GM13976 (cell line): ENCODE measurements at places on chromosomes 5 and 9.

GRCh38 chr5:139443831-139444453 lies 4.6 kb upstream of the DNAJC18 start:
- DNase-seq: no peak

DNA sequence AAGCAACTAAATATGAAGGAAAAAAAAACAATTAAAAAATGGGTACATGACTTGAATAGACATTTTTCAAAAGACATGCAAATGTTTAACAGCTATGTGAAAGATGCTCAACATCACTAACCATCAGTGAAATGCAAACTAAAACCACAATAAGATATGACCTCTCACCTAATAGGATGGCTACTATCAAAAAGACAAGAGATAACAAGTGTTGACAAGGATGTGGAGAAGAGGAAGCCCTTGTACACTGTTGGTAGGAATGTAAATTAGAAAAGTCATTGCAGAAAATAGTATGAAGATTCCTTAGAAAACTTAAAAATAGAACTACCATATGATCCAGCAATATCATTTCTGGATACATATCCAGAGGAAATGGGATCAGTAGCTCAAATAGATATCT lies 324.7 kb upstream of the TLE4 start:
- DNase-seq: no peak

DNA sequence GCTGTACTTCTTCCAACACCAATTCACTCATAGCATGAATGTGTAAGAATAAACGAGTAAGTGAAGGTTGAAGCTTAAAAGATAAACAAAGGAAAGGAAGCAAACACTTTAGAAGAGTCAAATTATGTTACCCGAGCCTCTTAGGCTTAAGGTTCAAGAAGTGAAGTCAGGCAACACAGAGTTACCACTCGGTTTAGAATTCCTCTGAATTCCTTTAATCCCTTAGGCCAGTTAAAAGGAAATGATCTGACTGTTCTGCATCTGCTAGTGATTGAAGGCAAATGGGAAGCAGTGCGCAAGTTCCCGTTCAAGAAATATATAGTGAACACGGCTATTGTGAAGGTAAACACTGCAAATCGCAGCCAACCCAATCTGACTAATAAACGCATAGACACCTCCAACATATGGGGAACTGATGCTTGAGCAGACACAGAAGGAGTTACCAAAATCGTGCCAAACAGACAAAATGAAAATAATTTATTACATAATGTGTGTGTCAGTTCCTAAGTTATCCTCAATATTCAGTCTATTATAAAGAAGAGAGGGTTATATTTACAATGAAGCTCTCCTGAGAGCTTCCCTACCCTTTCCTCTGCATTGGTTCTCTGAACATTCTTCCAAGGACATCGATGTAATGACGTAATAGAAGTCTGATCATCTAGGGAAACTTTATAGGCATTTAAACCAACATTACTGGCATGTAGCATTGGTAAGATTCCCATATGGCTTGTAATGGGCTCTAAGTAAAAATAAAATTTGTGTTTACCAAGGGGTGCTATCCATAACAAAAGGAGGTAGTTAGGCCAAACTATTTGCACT lies 837.1 kb upstream of the ZNF608 start:
- no peak for DNase-seq

GRCh38 chr5:18761801-18762200 lies 1127.5 kb downstream of the TAF11L14 start:
- peak; percentile 7 for DNase-seq

- no peak for DNase-seq
Measured at GRCh38 chr5:33995865-33996264, 11.4 kb upstream of the SLC45A2 start.

GRCh38 chr5:9557696-9558095 lies 11.8 kb upstream of the SEMA5A start:
- no peak for DNase-seq

DNA sequence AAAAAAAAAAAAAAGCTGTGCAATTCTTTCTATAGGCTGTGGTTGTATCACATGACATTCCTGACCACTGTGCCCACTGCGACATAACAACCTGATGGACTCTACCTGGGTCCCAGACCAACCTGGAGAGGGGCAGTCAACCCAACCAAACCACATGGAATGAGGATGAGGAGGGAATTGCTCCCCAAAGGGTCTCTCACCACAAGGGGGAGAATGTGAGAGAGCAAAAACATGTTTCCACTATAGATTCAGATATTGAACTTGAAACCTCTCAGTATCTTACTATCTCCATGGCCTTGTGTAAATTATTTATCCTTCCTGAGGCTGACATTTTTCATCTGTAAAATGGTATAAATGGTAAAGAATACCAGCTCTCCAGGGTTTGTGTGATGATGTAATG lies 66.9 kb upstream of the SV2C start:
- DNase-seq: no peak

DNA sequence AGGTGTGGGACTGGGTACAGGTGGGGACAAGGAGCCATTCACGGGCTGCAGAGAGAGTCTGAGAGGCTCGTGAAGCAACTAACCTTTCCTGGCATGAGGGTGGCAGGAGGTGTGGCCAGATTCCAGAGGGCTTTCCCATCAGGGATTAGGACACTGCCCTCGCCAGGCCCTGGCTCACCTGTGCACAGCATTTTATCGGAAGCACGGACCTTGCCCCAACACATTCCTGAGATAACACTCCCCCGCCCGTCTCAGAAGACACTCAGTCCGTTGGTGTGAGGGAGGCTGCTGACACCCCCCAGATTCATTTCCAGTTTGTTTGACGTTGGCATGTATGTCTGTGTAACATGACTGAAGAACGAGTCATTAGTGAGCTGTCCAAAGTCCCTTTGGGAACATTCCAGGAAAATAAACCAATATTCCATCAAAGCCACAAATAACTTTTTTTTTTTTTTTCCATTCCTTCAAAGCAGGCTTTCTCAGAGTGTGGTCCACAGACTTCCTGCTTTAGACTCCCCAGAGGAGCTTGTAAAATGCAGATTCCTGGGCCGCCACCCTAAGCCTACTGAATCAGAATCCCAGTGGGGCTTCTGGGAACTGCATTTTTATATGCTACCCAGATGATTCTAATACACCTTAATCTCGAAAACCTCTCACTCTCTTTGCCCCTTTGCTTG lies 23.4 kb downstream of the WWC1 start:
- no peak for DNase-seq

DNA sequence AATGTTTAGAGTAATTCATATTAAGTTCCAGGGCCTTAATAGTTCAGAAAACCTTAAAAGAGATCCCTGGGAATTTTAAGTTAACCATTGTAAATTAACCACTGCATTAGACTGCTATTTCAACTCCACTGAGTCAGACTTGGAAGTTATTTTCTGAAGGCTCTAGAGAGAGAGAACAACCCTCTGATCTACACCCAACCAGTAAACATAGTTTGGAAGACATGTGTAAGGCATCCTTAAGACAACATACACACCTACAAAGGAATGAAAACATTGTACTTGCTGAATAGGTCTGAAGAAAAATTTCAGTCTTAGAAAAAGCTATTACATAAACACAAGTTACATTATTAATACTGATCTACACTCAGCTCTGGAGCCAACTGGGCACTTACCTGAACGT lies 158.2 kb upstream of the FST start:
- no peak for DNase-seq

DNA sequence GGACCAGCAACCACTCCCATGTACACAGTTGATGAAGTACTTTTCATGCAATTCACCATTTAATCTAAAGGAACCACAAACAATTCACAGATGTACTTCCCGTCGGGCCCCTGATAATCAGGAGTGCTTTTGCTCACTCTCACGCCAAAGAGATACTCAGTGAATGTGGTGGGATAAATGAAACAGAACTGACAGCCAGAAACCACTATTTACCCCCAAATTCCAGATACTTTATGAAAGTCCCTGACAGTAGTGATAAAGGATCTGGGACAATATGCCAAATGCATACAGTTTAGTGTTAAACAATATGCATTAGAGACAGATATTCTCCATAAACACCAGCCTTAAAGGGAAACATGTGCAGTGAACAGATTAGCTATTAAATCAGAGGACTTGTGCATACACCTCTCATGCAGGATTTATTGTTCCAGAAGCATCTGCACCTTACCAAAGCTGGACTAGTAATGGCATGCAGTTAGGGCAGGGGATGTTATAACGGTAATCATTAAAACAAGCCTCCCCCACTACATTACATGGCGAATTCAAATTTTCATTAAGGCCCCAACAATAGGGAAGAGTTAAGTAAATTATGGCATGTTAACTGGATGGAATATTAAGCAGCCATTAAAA lies 74.0 kb upstream of the SLC25A51 start:
- DNase-seq: no peak

DNA sequence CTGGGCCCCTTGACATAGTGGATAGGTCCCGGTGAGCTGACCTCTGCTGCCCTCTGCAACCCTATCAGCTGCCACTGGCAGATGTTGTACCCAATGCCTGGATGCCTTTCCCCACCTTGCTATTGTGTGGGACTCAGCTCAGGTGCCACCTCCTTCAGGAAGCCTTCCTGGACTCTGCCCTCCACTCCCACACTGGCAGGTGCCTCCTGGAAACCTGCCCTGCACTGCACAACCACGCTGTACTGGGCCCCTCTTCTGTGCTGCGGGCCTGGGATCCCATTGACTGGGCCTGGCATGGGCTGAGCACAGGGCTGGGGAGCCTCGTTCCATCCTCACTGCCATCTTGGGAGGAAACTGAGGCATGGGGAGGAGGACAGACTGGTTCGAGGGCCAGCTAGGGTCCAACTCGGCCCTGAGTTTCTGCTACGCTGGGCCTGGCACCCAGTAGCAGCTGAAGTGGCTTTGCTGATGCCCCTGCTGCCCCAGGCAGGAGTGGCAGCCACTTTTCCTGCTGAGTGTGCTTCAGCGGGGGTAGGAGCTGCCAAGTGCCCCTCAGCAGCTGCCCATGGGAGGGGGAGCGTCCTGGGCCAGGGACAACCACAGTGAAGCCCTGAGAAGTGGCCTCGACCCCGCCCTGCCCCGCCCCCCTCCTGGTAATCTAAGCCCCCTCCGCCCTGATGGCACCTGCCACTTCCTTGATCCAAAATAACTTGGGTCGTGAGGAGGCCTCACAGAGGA lies 1.3 kb downstream of the AK1 start:
- DNase-seq: no peak

- DNase-seq: no peak
Measured at GRCh38 chr5:17014686-17015085, 78.6 kb upstream of the MYO10 start.

DNA sequence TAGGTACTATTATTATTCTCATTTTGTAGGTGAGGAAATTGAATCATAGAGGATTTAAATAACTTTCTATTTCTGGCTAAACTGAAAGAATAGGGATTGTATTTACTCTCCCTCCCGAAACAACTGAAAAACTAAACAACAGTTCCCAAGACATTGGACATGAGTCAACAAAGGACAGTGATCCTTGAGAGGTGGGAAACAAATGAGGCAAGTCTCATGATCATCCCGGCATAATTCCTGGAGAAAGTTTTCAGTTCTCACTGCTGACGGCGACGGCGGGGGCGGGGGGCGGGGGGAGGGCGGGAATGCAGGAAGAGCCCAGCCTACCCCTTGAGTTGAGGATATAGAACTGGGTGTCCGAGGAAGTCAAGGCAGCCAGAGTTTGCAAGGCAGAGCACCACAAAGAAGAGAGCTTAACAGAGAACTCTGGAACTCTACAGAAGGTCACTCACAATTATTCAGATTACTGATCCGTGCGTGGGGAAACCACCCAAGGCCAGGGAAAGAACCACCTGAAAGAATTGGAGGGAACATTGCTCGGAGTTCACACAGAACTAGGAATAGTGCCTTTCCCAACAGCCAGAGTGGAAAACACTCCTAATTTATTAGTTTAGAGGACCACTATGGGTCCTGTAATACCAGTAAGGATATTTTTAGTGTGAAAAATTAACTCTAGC lies 27.4 kb upstream of the WHRN start:
- DNase-seq: no peak

GRCh38 chr5:143133721-143134120 lies 269.8 kb downstream of the NR3C1 start:
- no peak for DNase-seq

GRCh38 chr5:180487556-180487955 lies 6.6 kb upstream of the CNOT6 start:
- no peak for DNase-seq

- no peak for DNase-seq
Measured at GRCh38 chr9:130042406-130042884, 544 bp downstream of the FNBP1 start.

GRCh38 chr5:31027721-31028120 lies 165.8 kb upstream of the CDH6 start:
- DNase-seq: no peak

DNA sequence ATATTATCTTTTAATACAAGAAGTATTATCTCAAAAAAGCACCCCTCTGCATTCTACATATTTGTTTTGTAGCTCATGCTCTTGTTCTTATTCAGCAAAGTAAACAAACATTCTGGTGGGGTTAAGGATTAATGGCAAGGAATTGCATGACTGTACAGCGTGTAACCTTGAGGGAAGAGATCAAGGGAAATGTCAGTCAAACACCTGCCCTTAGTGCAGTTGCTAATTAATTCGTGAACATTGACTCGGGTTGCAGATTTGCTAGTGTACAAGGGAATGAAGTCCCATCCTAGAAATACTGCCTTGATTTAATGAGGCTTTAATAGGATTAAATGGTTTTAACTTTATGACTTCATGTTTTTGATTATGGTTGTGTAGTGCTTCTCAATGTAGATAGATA lies 1758.1 kb downstream of the MAT2B start:
- DNase-seq: no peak

DNA sequence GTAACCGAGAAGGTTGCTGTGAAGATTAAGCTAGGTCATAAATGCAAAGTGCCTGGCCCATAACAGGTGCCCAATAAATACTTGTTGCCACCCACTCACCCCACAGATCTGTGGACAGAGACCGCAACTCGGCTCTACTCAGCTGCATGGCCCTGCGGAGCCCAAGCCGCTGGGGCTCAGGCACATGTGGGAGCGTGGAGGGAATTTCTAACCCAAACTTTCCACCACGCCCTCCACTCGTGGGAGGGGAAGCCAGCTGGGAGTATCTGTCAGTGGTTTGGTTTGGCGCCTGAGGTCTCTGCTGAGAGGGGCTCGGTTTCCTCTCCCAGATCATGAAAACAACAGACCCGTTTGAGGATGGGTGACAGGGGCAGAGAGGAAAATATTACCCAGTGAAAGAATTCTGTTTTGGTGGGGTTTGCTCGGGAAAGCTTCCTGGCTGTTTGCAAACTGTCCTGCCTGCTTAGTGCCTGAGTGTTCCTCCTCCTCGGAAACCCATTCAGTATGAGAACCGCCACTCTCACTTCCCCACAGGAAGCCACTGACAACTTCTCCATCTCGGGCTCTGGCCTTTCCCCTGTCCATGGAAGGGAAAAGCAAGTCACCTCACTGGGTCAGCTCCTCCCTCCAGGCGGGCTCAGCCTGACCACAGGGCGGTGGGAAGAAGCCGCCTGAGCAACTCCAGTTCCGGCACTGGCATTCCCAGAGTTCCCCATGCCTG lies 60.1 kb downstream of the RGS3 start:
- DNase-seq: peak; percentile 80

DNA sequence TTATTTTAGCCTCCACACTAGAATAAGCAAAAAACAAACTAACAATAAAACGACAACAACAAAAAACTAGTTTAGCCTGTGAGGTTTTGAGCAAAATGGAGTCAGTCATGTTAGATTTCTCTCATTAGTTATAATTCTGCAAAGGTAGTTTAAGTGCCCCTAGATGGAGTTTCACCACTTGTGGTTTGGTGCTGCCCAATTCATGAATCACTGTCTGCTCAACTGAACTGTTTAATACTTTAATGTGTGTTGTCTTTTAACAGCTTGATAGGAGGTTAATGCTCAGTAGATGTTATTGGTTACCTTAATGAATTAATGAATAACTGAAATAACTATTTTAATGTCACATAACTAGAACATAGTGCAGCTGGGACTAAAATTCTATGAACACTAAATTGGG lies 3.5 kb upstream of the PLAA start:
- DNase-seq: no peak

GRCh38 chr9:111661802-111662521 lies 557 bp downstream of the GNG10 start:
- DNase-seq: peak; percentile 58
